ENCODE measurements at places on chromosomes 3 and 15. TPM values are rescaled to one million over a fixed set of nuclear protein-coding genes. Genes with fewer than 3 reads are reported as not detected.

SLC9C1 gene
- polyA plus RNA-seq = 0.47 TPM

GRCh38 chr3:73508330-73508954 is 116.3 kb downstream of the PDZRN3 start:
- DNase-seq = no peak

- DNase-seq = no peak
Observed at GRCh38 chr15:70717237-70717793, 46.0 kb downstream of the UACA start.

- DNase-seq = no peak
Observed at GRCh38 chr3:21524133-21524532, 226.9 kb downstream of the ZNF385D start.

DYNLT2B gene
- 37.2 TPM for polyA plus RNA-seq

STX19 gene
- polyA plus RNA-seq = 0.35 TPM

DNA sequence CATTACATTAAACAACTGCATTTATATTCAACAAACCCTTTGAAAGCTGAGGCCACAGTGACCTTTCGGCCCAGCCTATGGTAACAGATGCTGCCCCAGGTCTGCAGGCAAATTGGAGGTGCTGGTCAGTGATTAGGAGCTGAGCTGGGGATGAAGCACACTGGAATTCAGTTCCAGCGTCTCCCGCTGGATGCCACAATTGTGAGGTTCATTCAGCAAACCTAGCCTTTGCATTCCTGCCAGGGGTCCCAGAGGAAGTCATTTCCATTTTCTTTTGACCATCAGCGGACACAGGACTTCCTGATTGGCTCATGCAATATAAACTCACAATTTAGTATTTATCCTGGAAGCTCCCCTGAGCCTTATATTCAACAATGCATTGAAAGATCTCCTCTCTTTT is 89.5 kb downstream of the IL20RB start:
- no peak for DNase-seq

DNA sequence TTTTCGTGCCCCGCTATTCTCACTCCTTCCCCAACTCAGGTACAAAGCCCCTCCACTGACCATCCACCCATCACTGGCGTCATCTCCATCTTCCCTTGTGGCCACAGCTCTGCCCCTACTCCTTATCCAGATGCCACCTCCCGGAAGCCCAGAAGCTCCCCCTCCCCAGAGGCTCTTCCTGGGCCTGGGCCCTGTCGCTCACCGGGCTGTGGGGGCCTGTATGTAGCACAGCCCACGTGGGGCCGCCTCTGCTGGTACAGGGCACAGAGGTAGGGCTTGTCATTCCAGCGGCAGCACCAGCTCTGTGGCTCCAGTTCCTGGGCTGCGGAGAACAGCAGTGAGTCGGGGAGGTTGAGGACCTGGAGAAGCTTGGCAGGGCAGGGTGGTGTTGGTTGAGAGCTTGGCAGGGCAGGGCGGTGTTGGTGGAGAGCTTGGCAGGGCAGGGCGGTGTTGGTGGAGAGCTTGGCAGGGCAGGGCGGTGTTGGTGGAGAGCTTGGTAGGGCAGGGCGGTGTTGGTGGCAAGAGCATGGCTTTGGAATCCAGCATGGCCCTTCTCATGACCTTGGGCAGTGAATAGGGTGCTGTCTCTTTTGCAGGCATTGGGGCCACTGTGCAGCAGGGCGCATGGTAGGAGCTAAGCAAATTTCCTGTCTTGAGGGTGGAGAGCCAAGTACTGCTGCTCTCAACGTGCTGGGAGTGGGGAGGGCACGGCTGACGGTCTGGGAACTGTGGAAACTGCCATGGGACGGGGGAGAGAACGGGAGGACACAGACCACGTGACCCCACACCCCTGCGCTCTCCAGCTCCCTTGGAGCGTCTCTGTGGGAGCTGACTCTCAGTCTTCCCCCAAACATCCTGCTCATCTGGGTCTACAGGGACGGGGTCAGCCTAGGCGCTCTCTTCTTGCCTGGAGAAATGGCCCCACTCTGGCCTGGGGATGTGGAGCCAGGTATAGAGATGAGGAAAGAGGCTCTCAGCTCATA is 43.4 kb downstream of the MUC20 start:
- DNase-seq = no peak

DNA sequence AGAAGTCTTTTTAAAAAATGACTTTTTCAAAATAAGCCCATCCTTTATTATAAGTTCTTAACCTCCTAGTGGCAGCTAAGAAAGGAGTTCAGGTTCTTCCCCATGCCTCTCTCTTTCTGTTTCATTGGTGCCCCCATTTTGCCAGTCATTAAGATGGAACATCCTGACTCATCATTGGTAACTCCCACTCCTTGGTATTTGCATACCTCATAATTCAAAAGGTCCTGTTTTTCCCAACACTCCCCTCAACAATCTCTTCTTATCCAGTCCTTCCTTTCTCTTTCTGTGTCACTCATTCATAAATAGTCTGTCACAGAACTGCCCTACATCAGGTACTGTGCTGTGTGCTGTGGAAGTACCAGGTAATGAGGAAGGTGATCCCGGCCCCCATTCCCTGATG is 394.0 kb downstream of the FOXP1 start:
- DNase-seq = no peak

ANKRD63 gene
- polyA plus RNA-seq = not detected

DNA sequence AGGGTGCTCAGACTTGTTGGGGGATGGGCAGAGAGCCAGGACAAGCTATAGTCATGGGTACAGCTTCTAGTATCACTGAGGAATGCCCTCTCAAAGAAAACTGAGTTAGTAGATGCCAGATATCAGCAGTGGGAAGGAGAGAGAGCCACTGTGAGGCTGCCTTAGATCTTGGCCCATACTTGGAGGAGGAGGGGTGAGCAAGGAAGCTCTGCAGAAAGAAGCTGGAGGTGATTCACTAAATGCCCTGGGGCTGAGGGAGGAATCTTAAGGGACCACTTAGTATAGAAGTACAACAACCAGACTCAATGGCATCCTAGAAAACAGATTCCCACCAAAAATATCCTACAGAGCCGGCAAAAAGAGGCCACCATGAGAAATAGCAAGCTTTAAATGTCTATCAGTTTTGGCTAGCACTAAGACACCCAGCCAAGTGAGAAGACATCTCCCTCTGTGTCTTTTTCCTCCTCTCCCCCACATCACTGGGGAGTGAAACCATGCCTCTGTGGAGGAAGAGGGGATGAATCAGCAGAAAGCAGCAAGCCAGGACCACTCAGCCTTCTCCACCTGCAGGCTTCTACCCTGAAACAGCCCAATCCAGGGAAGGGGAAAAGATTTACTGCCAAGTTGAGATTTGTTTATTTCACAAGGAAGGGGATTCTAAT is 282.5 kb upstream of the STT3B start:
- no peak for DNase-seq

DNA sequence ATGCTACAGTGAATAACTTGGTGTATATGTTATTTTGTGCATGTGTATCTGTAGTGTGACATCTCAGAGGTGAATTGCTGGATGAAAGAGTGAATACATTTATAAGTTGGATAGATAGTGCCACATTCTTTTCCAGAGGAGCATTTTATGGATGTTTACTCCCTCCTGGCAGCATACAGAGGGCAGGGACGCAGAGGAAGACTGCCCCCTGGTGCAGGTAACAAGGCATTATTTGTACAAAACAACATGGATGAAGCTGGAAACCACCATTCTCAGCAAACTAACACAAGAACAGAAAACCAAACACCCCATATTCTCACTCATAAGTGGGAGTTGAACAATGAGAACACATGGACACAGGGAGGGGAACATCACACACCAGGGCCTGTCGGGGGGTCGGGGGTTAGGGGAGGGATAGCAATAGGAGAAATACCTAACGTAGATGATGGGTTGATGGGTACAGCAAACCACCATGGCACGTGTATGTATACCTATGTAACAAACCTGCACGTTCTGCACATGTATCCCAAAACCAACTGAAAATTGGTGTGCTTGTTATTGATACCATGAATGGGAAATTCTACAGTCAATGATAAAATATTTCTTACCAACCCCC is 57.9 kb upstream of the CTXND1 start:
- DNase-seq = no peak

DNA sequence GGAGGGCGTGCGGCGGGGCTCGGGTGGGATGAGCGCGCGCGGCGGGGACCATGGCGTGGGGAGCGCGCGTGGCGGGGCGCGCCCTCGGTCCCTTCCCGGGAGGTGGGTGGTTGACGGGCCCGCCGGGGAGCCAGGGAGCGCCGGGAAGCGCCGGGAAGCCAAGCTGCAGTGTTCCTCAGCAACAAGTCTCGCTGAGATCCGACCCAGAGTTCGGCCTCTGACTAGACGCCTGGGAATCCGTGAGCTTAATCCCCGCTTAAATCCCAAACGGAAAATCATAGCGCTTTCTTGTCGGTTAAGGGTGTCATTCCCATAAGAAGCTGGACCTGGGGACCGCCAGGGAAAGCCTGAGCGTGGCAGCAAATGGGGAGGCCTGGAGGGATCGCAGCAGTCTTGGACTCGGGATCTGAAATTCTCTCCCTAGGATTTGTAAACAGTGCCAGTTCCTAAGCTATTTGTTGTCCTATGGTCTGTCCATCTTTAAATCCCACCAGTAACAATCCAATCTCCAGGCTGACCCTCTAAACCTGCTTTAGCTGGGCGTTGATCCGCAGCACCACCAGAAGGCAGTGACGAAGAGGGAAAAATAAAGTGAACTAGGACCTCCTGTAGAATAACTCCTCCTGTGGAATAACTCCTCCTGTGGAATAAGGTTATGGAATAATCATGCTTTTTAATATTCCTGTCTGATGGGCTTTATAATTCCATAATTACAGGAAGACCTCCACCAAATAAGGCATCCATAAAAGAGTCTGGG is 570 bp upstream of the NEDD4 start:
- peak; percentile 32 for DNase-seq

DNA sequence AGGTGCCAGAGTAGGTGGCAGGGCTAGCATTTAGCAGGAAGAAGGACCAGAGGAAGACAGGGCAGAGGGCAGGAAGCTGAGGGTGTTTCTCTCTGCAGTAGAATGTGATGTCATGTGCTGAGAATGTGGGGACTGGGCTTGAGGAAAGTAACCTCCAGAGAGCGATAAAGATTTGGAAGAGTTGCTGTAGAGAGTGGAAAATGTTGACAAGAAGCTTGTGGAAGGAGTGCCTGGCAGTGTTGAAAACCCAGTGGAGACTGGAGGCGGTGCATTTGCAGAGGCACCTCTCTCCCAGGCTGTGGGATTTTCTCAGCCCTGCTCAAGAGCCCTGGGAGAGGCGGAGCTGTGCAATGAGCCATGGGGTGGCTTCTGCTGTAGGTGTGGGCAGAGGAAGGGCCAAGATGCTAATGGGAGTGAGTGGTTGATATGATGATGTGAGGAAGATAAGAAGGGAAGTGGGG is 54.8 kb downstream of the MESD start:
- no peak for DNase-seq

DNA sequence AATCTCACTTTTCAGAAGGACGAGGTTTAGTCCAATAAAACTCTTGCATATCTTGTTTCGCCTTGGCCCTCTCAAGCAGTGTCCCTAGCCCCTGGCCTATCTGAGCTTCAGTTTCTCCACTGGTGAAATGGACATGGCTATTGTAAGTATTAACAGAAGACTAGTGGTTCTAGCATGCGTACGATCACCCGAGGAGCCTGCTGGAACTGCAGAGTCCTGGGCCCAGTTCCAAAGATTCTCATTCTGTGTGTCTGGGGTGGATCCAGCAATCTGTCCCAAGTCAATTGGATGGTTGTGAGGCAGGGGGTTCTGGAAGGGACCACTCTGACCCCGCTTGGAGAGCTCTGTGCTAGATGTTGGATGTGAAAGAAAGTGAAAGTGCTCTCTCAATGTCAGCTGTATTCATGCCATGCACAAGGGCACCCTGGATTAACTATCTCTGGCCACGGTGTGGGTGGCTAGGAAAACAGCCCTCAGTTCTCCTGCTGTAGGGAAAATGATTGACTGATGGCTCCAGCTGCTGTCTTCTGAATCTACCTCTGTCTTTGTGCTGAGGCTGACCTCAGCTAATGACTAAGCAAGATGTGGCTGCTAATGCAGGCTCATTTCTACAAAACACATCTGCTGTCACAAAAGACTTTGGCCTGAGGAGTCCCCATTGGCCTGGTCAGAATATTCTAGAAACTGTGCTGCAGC is 1.9 kb upstream of the PLA1A start:
- no peak for DNase-seq

TM6SF1 gene
- polyA plus RNA-seq = 1.9 TPM

CCR3 gene
- 0.08 TPM for polyA plus RNA-seq

- DNase-seq = no peak
Observed at GRCh38 chr15:57439128-57440027, 63.1 kb downstream of the CGNL1 start.

ROBO2 gene
- 83.3 TPM for polyA plus RNA-seq

CFAP92 gene
- 2.0 TPM for polyA plus RNA-seq
